ENCODE measurements at places on chromosomes 16 and 17. TPM values are rescaled to one million over a fixed set of nuclear protein-coding genes. Genes with fewer than 3 reads are reported as not detected.

C17orf58 gene
- 40.7 TPM for total RNA-seq

CCL1 gene
- not detected for total RNA-seq

DNA sequence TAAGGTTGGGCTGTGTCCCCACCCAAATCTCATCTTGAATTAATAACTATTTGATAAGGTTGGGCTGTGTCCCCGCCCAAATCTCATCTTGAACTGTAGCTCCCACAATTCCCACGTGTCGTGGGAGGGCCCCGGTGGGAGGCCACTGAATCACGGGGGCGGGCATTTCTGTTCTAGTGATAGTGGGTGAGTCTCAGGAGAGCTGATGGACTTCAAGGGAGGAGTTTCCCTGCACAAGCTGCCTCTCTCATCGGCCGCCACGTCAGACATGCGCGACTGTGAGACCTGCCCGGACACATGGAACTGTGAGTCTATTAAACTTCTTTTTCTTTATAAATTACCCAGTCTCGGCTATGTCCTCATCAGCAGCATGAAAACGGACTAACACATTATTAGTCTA is 44.9 kb upstream of the METRNL start:
- no peak for DNase-seq

SBK1 gene
- 0.42 TPM for total RNA-seq

ZG16 gene
- total RNA-seq = 0.23 TPM

DNA sequence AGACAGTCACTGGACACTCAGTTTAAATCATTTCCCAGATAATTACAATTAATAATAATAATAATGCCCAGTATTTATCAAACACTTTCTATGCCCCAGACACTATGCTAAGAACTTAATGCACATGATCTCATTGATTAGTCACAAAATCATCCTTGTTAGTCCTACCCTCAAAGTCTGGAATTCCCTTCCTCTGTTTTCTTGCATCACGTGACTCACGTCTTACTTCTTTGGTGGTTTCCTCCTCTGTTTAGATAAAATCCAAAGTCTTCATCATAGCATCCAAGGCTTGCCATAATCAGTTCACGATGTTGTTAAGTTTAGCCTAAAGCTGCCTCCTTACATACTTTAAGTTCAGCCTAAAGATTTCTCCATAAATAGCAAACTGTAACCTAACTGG is 471.9 kb downstream of the PMP22 start:
- DNase-seq = no peak

DNA sequence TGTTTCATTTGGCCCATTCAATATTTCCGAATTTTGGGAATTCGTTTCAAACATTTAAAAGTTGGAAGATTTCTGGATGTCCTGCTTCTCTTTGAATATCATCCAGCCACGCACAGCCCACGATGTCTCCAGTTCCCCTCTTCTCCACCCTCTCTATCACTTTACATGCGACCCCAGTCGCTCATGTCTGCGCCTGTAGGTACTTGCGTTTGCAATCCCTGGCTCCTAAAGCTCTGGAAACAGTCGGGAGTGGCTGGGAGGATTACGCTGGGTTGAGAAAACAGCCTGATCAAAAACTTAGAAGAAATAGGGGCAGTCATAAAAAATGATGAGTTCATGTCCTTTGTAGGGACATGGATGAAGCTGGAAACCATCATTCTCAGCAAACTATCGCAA is 1.5 kb upstream of the SBK1 start:
- no peak for DNase-seq

RAB37 gene
- 1.0 TPM for total RNA-seq

DNA sequence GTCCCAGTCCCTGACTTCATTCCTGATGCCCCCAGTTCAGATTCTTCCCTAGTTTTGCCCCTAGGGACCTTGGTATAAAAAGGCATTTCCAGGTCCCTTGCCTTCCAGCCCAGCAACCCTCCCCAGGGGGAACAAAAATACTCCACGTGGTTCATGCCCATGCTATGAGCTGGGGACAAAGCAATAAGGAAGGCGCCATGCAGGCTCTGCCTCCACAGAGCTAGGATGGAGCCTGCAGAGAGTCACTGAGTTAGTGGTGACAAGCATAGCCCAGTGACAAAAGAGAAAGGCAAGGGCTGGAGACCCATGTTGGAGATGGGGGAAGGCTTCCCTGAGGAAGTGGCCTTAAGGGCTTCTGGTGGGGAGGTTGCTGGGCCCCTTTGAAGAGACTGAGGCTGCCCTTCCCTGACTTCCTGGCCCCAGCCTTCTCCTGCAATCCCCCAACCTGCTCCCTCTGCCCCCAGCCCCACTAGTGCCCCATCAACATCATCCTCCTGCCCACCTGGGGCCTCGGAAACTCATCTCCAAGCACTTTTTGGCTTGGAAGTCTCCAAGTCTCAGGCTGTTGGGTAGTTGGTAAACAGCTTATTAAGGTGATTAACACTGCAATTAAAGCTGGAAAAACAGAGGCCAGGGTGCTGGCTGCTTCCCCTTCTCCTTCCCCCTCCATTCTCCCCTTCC is 9.6 kb downstream of the DLX3 start:
- no peak for DNase-seq

KRTAP4-3 gene
- not detected for total RNA-seq

MT1A gene
- total RNA-seq = 2.0 TPM

MYO15A gene
- 0.05 TPM for total RNA-seq

DNA sequence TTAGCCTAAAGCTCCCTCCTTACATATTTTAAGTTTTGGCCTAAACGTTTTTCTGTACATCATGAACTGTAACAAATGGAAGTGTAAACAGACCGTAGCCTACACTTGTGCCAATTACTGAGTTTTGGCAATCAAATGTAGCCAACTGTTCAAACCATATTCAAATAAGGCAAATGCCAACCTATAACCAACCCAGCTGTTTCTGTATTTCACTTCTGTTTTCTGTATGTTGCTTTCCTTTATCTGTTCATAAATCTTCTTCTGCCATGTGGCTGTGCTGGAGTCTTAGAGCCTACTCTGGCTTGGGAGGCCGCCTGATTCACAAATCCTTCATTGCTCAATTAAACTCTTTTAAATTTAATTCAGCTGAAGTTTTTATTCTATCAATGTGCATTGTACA is 6.9 kb upstream of the C16orf78 start:
- no peak for DNase-seq

- DNase-seq = peak; percentile 79
Measured at GRCh38 chr17:28335959-28336871, 654 bp downstream of the TNFAIP1 start.

KRT12 gene
- total RNA-seq = 0.33 TPM

AANAT gene
- total RNA-seq = not detected

GRCh38 chr17:47801906-47802305 is 19.7 kb downstream of the OSBPL7 start:
- no peak for DNase-seq

- peak; percentile 79 for DNase-seq
Measured at GRCh38 chr17:5281814-5282641, at the start of gene RABEP1. RABEP1 (plus strand) TSS chr17:5282284; CDS start chr17:5282487, 203 bp downstream.

DNA sequence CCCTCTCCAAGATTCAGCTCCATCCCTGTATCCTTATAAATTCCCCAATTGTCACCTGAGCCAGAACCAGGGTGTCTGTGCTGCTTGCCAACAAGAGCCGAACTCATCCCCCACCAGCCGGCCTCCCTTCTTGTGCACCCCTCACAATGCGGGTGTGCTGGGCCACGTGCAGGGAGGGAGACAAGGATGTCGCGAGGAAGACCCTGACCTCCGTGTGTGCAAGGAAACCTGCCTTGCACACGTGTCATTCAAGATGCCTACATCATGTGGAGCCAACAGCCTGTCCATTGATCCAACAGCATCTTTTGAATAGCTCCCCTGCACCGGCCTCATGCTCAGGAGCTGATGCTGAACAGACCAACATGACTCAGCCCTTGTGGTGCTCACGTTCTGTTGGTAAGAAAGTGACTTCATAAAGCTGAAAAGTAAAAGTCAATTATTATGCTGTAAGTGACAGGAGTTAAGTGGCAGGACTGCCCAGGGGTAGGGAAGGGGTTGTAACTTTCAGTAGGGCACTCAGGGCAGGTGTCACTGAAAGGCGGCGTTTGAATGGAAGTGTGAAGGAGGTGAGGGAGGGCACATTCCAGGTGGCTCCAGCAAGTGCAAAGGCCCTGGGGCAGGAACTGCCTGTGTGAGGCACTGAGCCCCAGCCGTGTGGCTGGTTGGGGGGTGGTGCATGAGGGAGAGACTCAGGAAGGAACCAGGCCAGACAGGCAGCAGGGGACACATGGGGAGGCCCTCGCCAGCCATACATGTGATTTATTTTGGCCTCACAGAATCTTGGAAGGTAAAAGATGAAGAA is 302.2 kb downstream of the FOXL1 start:
- DNase-seq = no peak

DNA sequence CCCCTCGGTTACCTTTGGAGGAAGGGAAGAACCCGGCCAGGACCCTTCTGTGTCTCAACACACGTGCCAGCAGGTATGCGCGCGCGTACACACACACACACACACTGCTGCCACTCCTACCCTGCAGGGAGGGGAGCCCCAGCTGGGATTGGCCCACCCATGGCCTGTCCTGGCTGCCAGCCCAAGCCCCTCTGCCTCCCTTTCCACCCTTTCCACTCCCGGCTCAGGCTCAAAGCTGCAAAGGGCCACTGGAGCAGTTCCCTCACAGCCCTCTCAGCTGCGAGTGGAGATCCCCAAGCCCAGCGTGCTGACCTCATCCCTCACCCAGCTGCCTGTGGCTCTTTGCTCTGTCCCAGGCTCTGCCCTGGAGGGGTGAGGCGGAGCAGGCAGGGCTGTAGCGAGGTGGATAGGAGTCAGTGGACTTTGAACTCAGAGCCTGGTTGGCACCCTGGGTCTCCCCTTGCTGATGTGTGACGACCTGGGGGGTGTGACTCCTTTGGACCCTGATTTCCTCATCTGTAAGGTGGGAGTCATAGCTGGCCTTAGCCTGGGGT is 14.5 kb downstream of the KIF19 start:
- DNase-seq = no peak

DNA sequence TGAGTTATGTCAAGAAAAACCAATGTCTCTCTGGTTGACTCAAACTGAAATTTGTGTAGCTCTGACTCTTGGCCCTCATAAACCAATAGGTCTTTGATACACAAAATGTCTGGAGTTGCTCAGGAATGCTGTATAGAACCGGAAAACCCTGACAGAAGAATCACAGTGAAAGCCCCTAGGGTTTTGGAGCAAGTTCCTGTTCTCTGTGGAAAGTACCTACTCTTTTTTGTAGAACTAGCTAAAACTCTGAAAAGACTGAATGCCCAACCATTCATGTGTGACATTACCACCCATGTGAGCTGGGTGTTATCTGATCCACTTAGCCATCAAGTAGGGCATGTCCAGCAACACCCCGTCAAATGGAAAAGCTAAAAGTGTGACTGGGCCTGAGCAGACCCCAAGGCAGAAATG is 28.8 kb downstream of the CCL4 start:
- no peak for DNase-seq

CETP gene
- total RNA-seq = not detected

GRCh38 chr16:3696425-3697218 is 20.7 kb downstream of the TRAP1 start:
- peak; percentile 2 for DNase-seq

- peak; percentile 67 for DNase-seq
Measured at GRCh38 chr16:67277294-67277998, 1.9 kb upstream of the PLEKHG4 start.

- DNase-seq = no peak
Measured at GRCh38 chr17:59812139-59812538, 80.6 kb downstream of the TUBD1 start.

GRCh38 chr17:21674242-21674731 is 18.0 kb upstream of the KCNJ18 start:
- no peak for DNase-seq

TBC1D3D gene
- 0.10 TPM for total RNA-seq

GRCh38 chr17:70604854-70605253 is 435.5 kb downstream of the KCNJ2 start:
- no peak for DNase-seq

ABI3 gene
- total RNA-seq = not detected

TAT gene
- total RNA-seq = not detected

DNA sequence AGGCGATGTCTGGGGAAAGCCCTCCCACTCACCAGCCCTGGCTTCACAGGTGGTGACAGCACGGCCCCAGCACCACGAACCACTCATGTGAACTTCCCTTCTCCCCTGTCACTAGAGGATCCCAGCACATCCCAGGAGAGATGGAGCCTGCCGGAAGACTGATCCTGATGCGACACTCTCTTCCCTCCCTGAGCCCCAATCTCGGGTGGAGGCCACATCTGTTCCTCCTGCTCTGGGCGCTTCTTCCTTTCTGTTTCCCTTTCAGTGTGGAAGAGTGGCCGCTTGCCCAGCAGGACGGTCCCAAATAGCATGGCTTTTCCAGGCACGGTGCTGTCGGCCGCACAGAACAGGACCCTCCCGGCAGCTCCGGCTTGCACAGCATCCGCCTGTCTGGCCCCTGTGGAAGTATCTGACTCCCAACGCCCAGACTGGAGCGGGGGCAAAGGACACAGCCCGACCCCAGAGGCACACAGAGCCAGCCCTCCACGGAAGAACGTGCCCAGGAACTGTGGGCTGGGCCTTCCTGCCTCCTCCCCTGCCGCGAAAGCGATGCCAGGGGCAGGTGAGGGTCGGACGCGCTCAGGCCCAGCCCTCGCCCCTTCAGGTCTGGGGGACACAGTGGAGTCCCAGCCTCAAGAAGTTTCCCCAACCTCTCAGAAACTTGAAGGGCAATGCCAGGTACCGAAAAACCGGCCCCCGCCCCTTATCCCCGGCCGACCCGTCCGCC is 37.6 kb downstream of the CBFA2T3 start:
- no peak for DNase-seq

DNA sequence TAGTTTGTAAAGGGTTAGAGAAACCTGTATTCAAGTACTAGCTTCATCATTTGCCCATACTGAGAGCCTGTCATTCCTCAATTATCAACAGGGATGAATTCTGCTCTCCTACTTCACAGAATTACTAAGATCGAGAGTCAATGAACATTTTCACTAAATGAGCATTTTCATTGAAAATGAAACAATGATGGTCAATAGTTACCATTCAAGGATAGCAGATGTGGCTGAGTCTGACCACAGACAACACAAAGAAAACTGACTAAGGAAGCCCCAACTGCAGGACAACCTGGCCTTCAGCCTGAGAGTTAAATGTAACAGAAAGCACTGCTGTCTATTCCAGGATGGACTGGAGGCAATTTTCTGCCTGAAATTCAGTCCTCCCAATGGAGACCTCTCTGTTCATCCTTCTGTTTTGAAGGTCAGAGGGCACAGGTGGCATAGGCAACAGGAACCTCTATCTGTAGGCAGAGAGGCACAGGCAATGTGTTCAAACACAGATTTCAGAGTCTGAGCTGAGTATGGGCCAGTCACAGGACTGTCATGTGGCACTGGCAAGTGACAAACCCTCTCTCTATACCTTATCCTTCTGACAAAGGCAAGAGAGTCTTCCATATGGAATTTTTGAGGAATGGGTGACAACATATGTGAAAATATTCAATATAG is 19.5 kb downstream of the TRAF4 start:
- no peak for DNase-seq
